Stimulated activated CD8-positive, alpha-beta memory T cell treated with anti-CD3 and anti-CD28 coated beads, Interleukin-4, amount 100 ng/mL, for 48 hours (primary cell): ENCODE measurements at places on chromosomes 2 and 18.
A peak's percentile ranks its signal among the peaks of the same experiment; 100 is the strongest.

- no peak for DNase-seq
These were observed 320.8 kb downstream of the AFF3 start for GRCh38 chr2:99821572-99821971.

- DNase-seq, result no peak
These were observed 198.2 kb upstream of the COPS8 start for GRCh38 chr2:236887531-236887930.

DNA sequence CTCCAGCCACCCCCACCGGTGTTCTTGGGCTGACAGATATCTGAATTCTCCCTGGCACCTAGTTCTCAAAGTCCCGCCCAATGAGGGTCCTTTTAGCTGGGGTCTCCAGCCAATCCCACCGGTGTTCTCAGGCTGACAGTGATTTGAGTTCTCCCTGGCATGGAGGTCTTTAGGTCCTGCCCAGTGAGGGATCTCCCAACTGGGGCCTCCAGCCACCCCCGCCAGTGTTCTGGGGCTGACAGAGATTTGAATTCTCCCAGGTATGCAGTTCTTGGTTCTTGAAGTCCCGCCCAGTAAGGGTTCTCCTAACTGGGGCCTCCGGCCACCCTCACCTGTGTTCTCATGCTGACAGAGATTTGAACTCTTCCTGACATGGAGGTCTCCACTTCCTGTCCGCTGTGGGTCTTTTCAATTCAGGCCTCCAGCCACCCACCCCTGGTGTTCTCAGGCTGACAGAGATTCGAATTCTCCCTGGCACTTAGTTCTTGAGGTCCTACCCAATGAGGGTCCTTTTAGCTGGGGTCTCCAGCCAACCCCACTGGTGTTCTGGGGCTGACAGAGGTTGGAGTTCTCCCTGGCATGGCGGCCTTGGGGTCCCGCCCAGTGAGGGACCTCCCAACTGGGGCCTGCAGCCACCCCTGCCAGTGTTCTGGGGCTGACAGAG lies 154.6 kb downstream of the ANKRD36 start:
- no peak for DNase-seq

DNA sequence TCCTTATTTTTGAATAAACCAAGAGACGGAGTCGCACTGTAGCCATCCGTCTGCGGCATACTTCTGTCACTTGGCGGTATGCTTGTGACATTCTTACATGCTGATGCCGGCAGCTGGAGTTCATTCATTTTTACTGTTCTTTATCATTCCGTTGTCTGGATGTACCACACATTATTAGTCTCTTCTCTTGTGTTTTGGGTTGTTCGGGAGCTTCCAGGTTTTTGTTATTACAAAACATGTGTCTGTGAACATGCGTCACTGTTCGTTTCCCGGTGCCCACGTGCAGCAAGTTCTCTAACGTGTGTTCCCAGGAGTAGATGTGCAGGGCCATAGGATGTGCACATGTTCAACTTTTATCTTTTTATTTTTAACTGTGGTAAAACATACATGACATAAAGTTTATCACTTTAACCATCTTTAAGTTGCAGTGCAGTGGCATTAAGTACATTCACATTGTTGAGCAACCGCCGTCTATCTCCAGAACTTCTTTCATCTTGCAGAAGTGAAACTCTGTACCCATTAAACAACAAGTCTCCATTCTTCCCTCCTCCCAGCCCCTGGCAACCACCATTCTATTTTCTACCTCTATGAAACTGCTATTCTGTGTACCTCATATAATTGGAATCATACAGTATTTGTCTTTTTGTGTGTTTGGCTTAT lies 40.1 kb downstream of the MTCL1 start:
- DNase-seq, result no peak

DNA sequence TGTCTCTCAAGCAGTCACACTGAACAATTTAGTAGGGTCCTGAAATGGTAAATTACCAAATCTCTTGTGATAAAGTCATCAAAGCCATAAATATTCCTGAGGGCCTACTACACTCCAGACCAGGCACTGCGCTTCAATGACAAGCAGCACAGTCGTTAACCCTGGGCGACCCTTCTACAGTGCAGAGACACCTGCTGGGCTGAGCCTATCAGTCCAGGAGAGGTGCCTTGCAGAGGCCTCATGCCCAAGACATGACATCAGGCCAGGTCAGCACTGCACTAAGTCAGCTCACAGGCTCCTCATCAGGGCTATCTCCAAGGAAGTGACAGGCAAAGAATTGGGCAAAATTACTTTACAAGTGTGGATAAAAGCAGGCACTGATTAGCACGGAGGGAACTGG lies 166.4 kb upstream of the EPB41L3 start:
- no peak for DNase-seq

DNA sequence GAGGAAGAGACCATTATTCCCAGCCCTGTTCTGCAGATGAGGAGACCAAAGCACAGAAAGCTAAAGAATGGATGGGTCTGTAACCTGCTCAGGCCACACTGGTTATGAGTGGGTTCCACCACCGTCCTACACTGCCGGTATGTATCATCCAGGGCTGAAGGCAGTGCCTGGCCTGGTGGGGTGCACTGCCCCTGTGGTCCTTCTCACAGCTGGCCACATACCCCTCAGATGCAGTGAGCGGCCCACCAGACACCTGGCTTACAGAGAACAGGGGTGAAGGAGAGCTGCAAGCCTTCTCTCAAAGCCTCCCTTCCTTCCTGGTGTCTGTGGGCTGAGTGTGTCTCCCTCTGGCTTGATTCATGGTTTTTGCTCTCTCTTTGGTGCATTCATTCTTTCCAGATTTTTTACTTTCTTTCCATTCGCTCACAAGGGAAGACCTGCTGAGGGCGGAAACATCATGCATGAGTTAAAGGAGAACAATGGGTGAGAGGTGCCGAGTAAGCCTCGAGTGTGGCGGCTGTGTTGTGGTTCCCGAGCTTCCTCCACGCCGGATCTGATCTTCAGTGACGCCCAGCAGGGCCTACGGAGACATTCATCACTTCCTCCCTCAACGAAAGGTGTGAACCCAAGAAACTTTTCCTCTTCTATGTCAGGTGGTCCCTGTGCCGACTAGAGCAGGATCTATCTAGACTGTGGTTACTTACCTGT lies 62.1 kb upstream of the REL start:
- DNase-seq, result peak; percentile 86

GRCh38 chr2:15782009-15782751 lies 158.2 kb upstream of the MYCN start:
- no peak for DNase-seq
